ENCODE measurements at places on chromosomes 2 and 18.

DNA sequence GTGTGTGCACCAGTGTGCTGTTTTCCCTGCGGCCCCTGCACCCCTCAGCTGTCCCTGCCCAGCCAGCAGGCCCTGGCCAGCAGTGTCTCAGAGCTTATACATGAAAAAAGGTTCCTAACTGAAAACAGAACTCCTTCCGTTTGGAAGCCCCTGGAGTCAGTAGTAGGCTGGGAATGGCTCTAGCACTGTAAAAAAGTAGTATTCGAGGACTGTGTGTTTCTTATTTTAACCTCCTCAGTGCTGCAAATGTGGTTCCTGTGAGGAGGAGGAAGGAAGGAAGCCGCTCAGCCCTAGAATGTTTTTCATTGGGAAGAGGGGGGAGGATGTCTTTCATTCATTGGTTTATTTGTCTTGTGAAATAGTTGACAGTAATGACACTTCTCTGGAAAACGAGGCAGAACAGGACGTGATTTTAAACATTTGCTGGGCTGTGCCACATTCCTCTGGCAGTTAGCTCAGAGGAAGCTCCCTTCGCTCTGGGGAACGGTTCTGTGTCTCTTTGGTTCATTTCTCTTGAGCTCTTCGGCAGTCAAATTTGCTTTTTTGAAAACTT, 103.5 kb downstream of the SPTBN1 start:
- DNase-seq, result no peak

GRCh38 chr2:224793946-224794345, 77.8 kb upstream of the CCDC195 start:
- DNase-seq, result no peak

DNA sequence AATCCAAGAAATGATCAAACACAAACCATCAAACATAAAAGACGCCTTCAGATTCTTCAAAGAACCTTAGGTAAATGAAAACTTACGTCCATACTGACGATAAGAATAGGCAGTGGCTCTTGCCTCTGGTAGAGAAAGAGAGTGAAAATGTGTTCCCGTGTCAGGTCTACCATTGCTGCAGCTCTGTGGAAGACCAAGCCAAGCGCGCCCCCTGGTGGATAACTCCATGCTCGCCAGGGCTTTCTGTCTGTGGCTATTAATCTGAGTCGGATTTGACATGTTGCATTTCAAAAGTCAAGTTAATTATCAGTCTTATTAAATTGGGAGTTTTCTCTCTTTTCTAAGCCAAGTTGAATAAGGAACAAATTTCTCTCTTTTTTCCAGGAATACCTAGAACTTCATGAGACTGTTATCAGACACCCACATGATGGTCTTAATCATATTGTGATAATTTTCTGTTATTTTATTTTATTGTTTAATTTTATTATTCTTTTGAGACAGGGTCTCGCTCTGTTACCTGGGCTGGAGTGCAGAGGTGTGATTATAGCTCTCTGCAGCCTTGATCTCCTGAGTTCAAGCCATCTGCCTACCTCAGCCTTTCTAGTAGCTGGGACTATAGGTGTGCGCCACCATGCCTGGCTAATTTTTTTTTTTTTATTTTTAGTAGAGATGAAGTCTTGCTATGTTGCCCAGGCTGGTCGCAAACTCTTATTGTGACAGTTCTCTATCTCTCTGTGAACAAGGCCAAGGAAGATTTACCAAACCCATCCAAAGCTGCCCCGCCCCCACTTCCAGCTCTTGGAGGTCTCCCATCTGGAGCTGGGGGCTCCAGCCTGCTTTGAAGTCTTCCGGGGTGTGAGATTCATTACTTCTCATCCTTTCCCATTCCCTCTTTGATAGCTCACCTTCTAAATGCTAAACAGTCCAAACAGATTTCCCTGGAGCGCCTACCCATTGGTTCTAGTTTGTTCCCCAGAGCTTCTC, 15.8 kb upstream of the ZAP70 start:
- peak; percentile 96 for DNase-seq

DNA sequence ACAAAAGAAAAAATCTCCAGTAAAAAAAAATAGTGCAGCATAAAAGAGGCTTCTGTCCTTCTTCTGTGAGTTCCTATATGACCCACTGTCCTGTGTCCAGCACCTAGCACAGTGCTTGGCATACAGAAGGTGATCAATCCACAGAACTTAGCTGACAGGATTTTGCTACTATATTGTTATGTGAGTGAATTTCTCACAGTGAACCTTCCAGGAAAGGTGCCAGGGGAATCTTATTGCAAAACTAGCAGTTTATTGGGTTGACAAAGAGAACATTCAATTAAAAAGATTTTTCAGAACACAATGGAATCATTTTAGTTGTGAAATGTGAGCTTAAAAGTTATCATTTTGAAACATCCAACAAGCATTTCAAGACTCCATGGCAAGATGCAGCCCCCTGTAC, 12.4 kb upstream of the TRIB2 start:
- no peak for DNase-seq

- no peak for DNase-seq
Measured at GRCh38 chr2:200259577-200259957, 46.9 kb upstream of the SPATS2L start.

- DNase-seq, result no peak
Measured at GRCh38 chr2:68463287-68463877, 3.7 kb downstream of the FBXO48 start.

GRCh38 chr2:103123516-103123915, 361.7 kb downstream of the TMEM182 start:
- no peak for DNase-seq

All from mesenteric fat pad (tissue), 1 donor.